HT-29 (cell line): ENCODE measurements at places on chromosomes 5 and 9. TPM values are rescaled to one million over a fixed set of nuclear protein-coding genes. Genes with fewer than 3 reads are reported as not detected.

Gene OR1Q1
- total RNA-seq, result not detected in 2 replicates

Gene PCDHB8
- total RNA-seq, result 0.16 TPM in 1 of 2 replicates, not detected in the other

Gene CEL
- 0.08 and 0.58 TPM in 2 replicates for total RNA-seq

Gene BTF3
- 233 and 255 TPM in 2 replicates for total RNA-seq

Gene CTSL
- 6.1 and 6.4 TPM in 2 replicates for total RNA-seq

Gene MSX2
- total RNA-seq, result 2.0 and 5.1 TPM in 2 replicates

Gene CD274
- total RNA-seq, result 0.33 and 3.3 TPM in 2 replicates

Gene VDAC1
- total RNA-seq, result 116 and 129 TPM in 2 replicates

Gene SLC34A3
- 0.15 TPM in 1 of 2 replicates, not detected in the other for total RNA-seq

Gene PCDHB3
- 0.03 TPM in 1 of 2 replicates, not detected in the other for total RNA-seq

Gene PCDHGA8
- 0.10 TPM in 1 of 2 replicates, not detected in the other for total RNA-seq

Gene PCDHA8
- total RNA-seq, result not detected in 2 replicates

Gene HTR4
- 0.15 TPM in 1 of 2 replicates, not detected in the other for total RNA-seq

Gene KYAT1
- total RNA-seq, result 10.4 and 11.8 TPM in 2 replicates

Gene GNAQ
- total RNA-seq, result 6.7 and 7.7 TPM in 2 replicates

Gene SLC25A2
- total RNA-seq, result 0.33 TPM in 1 of 2 replicates, not detected in the other

Gene OLFML2A
- 0.21 TPM in 1 of 2 replicates, not detected in the other for total RNA-seq

Gene CCDC192
- not detected in 2 replicates for total RNA-seq

Gene PLAC8L1
- not detected in 2 replicates for total RNA-seq

Gene C1QTNF2
- 0.18 TPM in 1 of 2 replicates, not detected in the other for total RNA-seq

Gene PTCD2
- total RNA-seq, result 2.6 and 3.2 TPM in 2 replicates

Gene IL7R
- total RNA-seq, result not detected in 2 replicates

Gene DCAF12
- total RNA-seq, result 24.5 and 28.6 TPM in 2 replicates

Gene SNCAIP
- total RNA-seq, result not detected in 2 replicates

Gene TNPO1
- total RNA-seq, result 70.8 and 76.8 TPM in 2 replicates

Gene HOMER1
- total RNA-seq, result 5.7 and 7.9 TPM in 2 replicates

Gene TNC
- 0.46 and 1.3 TPM in 2 replicates for total RNA-seq

Gene PTGER4
- total RNA-seq, result 0.42 and 3.6 TPM in 2 replicates

Gene SLC36A2
- not detected in 2 replicates for total RNA-seq

Gene OR1N2
- total RNA-seq, result not detected in 2 replicates

Gene TMEM252
- 0.15 and 0.26 TPM in 2 replicates for total RNA-seq

Gene OR1J2
- not detected in 2 replicates for total RNA-seq
